T-cell (primary cell): ENCODE measurements at places on chromosomes 4 and X. TPM values are rescaled to one million over a fixed set of nuclear protein-coding genes. Genes with fewer than 3 reads are reported as not detected.

Gene AKAP14
- not detected for total RNA-seq

Gene UNC5C
- not detected for total RNA-seq

Gene TMEM144
- total RNA-seq: not detected

Gene SLC2A9
- 4.2 TPM for total RNA-seq

Gene SOD3
- total RNA-seq: not detected

Gene MAGEA2
- not detected for total RNA-seq

Gene NLGN4X
- not detected for total RNA-seq

Gene CCDC158
- total RNA-seq: not detected

Gene NDP
- not detected for total RNA-seq

Gene UGT2B15
- not detected for total RNA-seq

Gene TMEM156
- total RNA-seq: 9.4 TPM

- no peak for DNase-seq
These were observed 138.2 kb downstream of the GUCY2F start for GRCh38 chrX:109343671-109344070.

DNA sequence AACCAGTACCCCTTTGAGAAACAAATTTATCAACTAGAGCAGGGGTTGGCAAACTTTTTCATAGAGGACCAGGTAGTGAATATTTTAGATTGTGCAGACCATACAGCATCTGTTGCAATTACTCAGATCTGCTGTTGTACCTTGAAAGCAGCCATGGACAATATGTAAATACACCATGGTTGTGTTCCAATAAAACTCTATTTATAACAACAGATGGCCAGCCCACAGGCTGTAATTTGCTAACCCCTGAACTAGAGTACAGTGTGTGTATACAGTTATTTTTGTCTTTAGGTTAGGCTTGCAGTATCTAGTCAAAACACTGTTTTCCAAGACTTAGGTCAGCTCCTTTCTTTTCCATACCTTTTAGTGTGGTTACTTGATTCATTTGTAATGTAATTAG, 54.4 kb downstream of the PHKA1 start:
- DNase-seq: no peak

DNA sequence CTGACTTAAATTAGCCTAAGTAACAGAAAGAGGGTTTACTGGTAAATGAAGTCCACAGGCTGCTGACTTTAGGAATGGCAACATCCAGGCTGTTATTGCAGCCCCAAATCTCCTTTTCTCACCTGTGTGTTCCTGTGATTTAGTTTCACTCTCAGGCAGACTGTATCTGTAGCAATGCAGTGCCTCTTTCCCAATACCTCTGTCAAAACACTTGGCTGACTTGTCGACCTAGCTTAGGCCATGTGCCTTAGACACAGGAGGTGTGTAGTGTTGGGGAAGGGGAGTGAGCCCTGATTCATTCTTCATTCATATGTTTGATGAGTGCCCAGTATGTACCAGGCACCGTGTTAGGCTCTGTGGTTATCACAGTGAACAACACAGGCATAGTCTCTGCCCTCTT, 46.9 kb downstream of the JADE3 start:
- DNase-seq: no peak

GRCh38 chrX:9980401-9980800, 13.2 kb downstream of the CLDN34 start:
- no peak for DNase-seq

GRCh38 chrX:32533848-32534247, 677.5 kb downstream of the DMD start:
- no peak for DNase-seq

- no peak for DNase-seq
These were observed 159.9 kb upstream of the DIPK2B start for GRCh38 chrX:45360571-45360970.

- no peak for DNase-seq
These were observed 140.1 kb upstream of the TRAM1L1 start for GRCh38 chr4:117225471-117225870.

- no peak for DNase-seq
These were observed 1306.6 kb upstream of the PABPC4L start for GRCh38 chr4:135508006-135508714.

- no peak for DNase-seq
These were observed 48.7 kb downstream of the STAG2 start for GRCh38 chrX:124010157-124010556.

DNA sequence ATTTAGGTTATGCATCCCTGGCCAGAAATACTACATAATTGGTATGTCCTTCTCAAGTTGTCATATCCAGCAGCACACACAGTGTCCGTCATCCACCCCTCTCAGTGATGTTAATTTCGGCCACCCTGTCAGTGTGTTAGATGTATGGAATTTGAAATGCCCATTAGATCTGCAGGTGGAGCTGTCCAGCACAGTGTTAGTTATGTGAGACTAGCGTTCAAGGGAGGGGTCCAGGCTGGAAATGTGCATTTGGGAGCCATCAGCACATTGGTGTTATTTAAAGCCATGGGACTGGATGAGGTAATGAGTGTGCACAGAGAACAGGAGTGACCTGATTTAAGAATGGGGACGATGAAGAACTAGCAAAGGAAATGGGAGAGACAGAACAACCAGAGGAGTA, 22.4 kb downstream of the ANAPC4 start:
- DNase-seq: no peak

DNA sequence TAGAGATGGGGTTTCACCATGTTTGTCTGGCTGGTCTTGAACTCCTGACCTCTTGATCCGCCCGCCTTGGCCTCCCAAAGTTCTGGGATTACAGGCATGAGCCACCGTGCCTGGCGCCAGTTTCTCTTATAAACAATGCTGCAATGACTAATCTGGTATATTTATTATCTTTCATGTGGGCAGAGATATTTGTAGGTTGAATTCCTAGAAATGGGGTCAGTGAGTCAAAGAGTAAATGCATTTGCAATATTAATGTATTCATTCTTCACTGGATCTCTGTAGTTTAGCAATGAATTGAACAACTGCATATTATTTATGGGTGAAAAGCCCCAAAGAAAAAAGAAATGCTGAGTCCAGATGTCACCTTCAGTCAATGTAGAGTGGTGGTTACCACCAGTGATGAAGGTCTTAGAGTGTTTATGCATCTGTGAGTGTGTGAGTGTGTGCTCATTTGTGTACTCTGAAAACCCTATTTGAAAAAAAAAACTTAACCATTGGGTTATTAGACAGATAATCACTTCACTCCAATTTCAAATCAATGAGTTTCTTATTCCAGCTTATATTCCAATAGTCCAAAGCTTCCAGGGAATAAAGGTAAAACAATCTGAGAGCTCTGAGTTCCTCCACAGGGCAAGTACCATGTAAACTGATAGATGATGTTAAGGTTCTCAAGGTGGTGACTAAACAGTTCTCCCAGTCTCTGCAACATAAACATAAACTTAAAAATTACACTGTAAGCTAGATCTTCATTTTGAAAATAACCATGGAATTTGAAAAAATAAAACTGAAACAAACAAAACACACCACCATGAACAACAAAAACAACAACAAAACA, 22.6 kb upstream of the CD38 start:
- DNase-seq: no peak

DNA sequence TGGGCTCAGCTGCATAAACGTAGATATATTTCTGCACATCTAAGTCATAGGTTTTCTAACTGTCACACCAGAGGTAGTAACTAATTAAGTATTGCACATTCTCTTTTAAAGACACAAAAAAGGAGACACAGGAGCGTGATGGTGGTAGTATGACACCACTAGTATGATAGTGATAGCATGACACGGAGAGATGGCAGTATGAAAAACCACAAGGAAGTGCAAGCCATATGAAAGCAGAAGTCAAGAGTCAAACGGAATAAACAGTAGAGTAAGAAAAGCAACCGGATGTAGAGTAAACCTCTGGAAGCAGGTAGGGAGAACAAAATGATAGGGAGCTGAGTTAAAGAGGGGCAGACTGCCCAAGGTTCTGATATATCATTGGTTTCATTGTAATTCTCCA, 382.2 kb upstream of the INTU start:
- DNase-seq: no peak

DNA sequence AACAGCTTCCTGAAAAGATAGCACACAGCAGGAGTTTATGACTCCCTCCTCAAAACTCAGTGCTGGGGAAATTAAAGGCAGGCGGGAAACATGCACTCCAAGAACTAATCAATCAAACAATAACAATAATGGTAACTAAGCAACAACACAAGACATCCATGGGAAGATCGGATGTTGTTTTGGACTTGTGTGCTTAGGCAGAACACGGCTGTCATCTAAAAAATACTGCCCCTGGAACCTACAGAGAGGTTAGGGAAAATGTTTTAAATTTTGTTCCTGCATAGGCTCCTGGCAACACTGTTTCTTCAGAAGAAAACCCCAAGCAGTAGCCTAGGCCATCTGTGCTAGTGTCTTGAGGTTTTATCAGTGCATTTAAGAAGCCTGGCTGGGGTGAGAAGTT, 1378.2 kb downstream of the STIM2 start:
- DNase-seq: no peak

- no peak for DNase-seq
These were observed at the start of gene TEX13D for GRCh38 chrX:124332481-124333424. TSS of gene TEX13D (plus strand) at chrX:124332660. CDS start at chrX:124332918, 258 bp downstream.

- no peak for DNase-seq
These were observed 223.9 kb upstream of the ANKRD50 start for GRCh38 chr4:124936427-124936826.
